Progenitor cell of endocrine pancreas (in vitro differentiated cells): ENCODE measurements at places on chromosomes 12 and 14. TPM values are rescaled to one million over a fixed set of nuclear protein-coding genes. Genes with fewer than 3 reads are reported as not detected.
A peak's percentile ranks its signal among the peaks of the same experiment; 100 is the strongest.

GRCh38 chr14:78638926-78639325 lies 468.8 kb downstream of the NRXN3 start:
- no peak for DNase-seq
- H3K36me3 ChIP-seq: no peaks in the 10 kb centered on the region
- peaks cover 2% of the 10 kb centered on the region for H3K4me1 ChIP-seq

DNA sequence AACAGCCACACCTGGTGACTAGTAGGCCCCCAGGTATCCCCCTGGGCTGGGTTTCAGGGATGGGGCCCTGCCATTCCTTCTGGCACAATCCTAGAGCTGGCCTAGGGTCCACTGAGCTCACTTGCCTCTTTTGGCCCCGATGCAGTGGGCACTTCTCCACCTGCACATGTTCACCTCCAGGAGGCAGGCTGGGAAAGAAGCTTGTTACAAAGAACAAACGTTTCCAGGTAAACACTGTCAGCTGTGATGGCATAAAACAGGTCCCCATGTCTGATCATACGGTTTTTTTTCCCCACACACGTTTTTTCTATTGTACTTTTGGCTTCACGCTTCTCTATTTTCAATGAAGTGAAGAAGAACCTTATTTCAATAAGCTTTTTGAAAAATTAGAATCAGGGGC lies 15.8 kb upstream of the HVCN1 start:
- H3K4me1 ChIP-seq: peaks cover 3% of the 10 kb centered on the region
- no peak overlapping the region for H3K4me3 ChIP-seq
- no peak overlapping the region for H3K27ac ChIP-seq
- peak; percentile 14 for DNase-seq

GRCh38 chr14:104966261-104966865 lies 11.8 kb downstream of the AHNAK2 start:
- H3K27ac ChIP-seq: no peak overlapping the region
- H3K4me1 ChIP-seq: peaks cover 3% of the 10 kb centered on the region
- no peak overlapping the region for H3K4me3 ChIP-seq
- peaks cover 12% of the 10 kb centered on the region for H3K27me3 ChIP-seq

- peaks cover 4% of the 10 kb centered on the region for H3K36me3 ChIP-seq
- H3K4me1 ChIP-seq: peaks cover 14% of the 10 kb centered on the region
- H3K27me3 ChIP-seq: no peaks in the 10 kb centered on the region
- no peak overlapping the region for H3K27ac ChIP-seq
Observed at GRCh38 chr12:127162307-127162706, 1104.7 kb upstream of the TMEM132C start.

DNA sequence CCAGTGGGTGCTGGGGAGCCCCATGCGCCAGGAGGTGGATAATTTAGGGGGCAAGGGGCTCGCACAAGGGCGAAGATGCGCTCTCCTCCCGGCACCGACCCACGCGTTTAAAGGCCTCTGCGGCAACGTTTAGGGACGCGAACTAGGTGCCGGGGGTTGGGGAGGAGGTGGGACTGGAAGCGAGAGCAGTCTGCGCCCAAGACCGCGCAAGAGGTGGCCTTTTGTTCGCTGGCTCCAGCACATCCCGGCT lies 1.3 kb downstream of the SLC38A1 start:
- H3K4me1 ChIP-seq: peaks cover 21% of the 10 kb centered on the region
- H3K4me3 ChIP-seq: no peak overlapping the region
- no peak for DNase-seq
- no peaks in the 10 kb centered on the region for H3K27me3 ChIP-seq
- H3K27ac ChIP-seq: no peak overlapping the region
- H3K36me3 ChIP-seq: no peaks in the 10 kb centered on the region

NXPH4 gene
- 1.7 and 2.0 TPM in 2 replicates for total RNA-seq

HVCN1 gene
- 4.2 and 5.0 TPM in 2 replicates for total RNA-seq

GRCh38 chr12:6770600-6770999 lies 1.7 kb upstream of the LAG3 start:
- no peak for DNase-seq
- no peak overlapping the region for H3K27ac ChIP-seq
- no peak overlapping the region for H3K4me3 ChIP-seq
- H3K4me1 ChIP-seq: peaks cover 40% of the 10 kb centered on the region
- H3K27me3 ChIP-seq: peaks cover 41% of the 10 kb centered on the region

DNA sequence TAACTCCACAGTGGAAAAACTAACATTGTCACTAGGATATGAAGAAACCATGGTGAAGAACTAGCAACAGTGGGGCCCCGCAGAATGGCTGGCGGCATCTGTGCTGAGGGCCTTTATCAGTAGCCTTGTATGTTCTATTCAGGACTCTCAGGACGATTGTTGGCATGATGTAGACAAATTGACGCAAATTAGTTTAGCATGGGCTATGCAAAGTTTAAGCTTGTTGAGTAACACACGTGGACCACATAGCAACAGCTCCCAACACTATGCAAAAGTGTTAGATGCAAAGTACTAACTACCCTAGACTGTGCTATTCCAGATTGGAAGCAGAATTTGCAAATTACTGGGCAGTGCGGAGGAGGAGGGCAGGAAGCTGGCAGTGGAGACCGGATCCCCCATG lies 38.2 kb upstream of the TMEM263 start:
- H3K27ac ChIP-seq: no peak overlapping the region
- no peak for DNase-seq
- H3K4me3 ChIP-seq: no peak overlapping the region

- H3K27me3 ChIP-seq: peaks cover 3% of the 10 kb centered on the region
- no peak overlapping the region for H3K27ac ChIP-seq
- no peak for DNase-seq
- no peaks in the 10 kb centered on the region for H3K4me1 ChIP-seq
- H3K36me3 ChIP-seq: no peaks in the 10 kb centered on the region
- no peak overlapping the region for H3K4me3 ChIP-seq
Observed at GRCh38 chr12:45098766-45099165, 47.9 kb upstream of the DBX2 start.

AQP6 gene
- total RNA-seq: 0.29 TPM in 1 of 2 replicates, not detected in the other

DNA sequence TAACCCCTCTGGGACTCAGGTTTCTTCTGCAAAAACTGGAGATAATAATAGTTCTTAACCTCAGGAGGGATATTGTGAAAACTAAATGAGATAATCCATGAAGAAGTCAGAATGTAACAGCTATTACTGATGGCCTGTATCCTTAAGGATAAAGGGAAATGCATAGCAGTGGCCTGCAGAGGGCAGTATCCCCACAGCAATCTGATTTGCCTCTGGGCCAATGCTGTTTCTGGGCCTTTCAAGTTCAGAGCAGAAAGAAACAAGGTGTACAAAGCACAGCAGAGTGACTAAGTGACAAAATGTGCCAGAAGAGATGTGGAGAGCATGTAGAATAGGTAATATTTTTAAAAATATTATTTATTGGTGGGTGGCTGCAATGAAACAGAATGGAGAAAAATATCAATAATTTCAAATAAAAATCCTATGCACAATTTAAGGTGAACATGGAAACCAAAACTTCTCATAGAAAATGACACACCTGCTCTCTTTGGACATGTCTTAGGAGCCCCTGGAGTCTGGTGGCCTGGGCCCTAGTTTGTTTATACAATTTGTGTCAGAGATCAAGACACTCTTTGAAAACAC lies 90.3 kb downstream of the C12orf75 start:
- no peak overlapping the region for H3K4me3 ChIP-seq
- no peak overlapping the region for H3K27ac ChIP-seq
- H3K27me3 ChIP-seq: peaks cover 4% of the 10 kb centered on the region
- peaks cover 8% of the 10 kb centered on the region for H3K4me1 ChIP-seq
- H3K36me3 ChIP-seq: peaks cover 7% of the 10 kb centered on the region

DNA sequence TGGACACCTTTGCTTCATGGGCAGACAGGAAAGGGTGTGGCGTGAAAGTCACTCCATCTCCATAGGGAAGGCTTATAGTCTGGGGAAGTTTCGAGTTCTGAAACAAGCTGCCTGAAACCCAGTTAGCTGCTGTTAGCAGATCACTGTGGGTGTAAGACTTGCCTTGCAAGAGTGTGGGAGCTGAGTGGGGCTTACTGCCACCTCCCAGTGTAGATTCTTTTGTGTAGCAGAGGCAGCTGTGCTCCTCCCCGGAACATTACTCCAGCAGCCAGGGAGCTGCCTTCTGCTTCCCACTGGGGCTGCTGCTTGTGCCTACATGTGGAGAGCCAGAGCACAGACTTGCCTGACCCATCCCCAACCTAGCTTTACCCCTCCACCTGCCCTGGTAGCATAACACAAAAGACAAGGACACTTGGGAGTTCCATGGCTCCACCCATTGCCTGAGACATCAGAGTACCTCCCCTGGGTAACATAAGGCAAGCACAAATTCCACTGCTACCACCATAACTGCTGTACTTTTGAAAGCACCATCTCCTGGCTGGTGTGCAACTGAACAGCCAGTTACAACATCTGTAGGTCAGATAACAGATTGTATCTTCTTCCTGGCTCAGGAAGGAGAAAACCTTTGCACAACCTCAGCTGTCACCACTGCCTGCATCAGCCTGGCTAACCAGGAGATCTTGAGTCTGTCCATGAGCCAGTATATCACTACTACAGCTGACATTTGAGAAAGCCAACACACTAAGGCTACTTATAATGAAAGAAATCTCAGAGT lies 69.5 kb downstream of the ADAMTS20 start:
- no peaks in the 10 kb centered on the region for H3K36me3 ChIP-seq
- no peak for DNase-seq
- no peaks in the 10 kb centered on the region for H3K27me3 ChIP-seq
- no peaks in the 10 kb centered on the region for H3K4me1 ChIP-seq
- no peak overlapping the region for H3K4me3 ChIP-seq

LIN7A gene
- total RNA-seq: 7.1 and 8.2 TPM in 2 replicates

DACT1 gene
- total RNA-seq: 5.5 and 8.2 TPM in 2 replicates

DNA sequence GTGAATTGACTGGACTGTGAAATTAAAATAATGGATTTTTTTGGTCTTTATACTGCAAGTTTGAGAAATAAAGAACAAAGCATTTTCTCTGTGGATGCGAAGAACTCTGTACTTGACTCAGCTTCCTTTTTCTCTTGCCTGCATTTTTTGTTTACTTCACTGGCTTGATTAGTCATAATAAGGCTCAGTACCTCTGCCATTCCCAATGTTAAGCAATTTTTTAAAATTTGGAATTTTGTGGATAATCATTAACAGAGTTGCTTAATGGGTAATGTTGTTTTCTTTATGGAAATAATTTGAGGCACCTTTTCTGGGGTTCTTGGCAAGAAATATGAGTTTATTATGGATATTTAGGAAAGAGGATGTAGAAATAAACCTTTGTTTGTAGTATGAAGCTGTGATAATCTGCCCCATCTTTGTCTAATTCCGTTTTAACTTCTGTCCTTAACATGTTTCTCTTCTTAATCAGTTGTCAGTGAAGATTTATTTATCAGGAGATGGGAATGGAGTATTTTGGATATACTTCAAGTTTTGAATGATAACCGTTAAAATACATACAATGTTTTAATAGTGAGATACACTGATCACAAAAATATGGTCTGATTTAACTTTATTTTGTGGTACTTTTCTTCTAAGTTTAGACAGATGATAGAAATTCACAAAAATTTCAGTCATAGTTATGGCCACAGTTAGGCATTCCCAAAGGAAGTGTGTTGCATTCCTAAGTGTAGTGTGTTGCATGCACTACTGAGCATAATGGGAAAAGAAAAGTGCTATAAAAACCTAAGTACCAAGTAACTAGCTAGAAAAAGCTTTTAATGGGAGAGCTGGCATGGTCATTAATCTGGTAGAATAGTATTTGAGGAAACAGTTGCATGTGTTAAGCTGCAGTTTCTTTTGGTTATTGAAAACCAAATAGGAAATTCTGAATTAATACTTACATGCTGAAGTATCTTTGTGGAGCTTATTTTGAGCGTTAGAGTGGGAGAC lies 27.7 kb downstream of the WNK1 start:
- H3K27ac ChIP-seq: peak overlapping the region; percentile 26
- peaks cover 13% of the 10 kb centered on the region for H3K4me1 ChIP-seq
- no peaks in the 10 kb centered on the region for H3K27me3 ChIP-seq
- H3K36me3 ChIP-seq: peaks cover 2% of the 10 kb centered on the region
- no peak overlapping the region for H3K4me3 ChIP-seq

BDKRB2 gene
- 0.36 and 0.42 TPM in 2 replicates for total RNA-seq

DNA sequence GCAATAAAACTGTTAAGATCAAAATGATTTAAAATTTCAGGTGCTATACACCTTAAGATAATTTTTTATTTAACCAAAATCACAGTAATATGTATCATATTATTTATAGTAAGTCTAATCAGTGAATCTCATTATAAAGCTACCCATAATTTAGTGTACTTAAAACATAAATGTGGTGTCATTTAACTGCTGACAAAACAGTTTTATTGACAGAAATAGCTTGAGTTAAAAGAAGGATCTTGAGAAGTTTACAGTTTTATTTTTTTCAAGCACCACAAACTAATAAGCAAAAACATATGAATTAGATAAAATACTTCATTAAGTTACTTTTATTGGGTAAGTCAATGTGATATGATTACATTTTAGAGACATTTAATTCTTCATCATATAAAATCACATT lies 400.4 kb downstream of the PRKD1 start:
- DNase-seq: no peak
- no peak overlapping the region for H3K27ac ChIP-seq
- H3K4me3 ChIP-seq: no peak overlapping the region
- H3K4me1 ChIP-seq: peaks cover 4% of the 10 kb centered on the region
- no peaks in the 10 kb centered on the region for H3K36me3 ChIP-seq
- H3K27me3 ChIP-seq: peaks cover 8% of the 10 kb centered on the region

GRCh38 chr14:91985008-91985407 lies 37.5 kb upstream of the FBLN5 start:
- H3K4me1 ChIP-seq: no peaks in the 10 kb centered on the region

- no peaks in the 10 kb centered on the region for H3K27me3 ChIP-seq
- H3K4me1 ChIP-seq: peaks cover 20% of the 10 kb centered on the region
- peak; percentile 34 for DNase-seq
- no peak overlapping the region for H3K27ac ChIP-seq
- peaks cover 9% of the 10 kb centered on the region for H3K36me3 ChIP-seq
- peak overlapping the region; percentile 79 for H3K4me3 ChIP-seq
Observed at GRCh38 chr12:120710805-120711296, 593 bp downstream of the UNC119B start.

FRS2 gene
- 42.3 and 42.6 TPM in 2 replicates for total RNA-seq

DNA sequence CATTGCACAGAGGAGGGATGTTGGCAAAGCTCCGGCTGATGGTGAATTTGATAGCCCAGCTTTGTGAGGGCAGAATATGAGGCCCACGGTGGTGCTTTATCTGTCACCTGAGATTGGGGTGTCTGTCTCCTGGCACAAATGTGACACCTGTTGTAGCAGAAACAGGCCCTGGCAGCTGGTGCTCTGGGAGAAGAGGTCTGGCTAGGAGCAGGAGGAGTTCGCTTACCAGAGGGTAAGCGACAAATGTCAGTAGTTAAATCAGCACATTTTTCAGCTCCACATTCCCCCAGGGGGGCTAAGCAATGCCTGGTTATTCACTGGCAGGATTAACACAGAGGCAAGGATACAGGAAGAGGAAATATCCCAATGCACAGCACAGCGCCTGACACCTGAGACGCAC lies 71.1 kb downstream of the B4GALNT3 start:
- DNase-seq: no peak
- H3K4me3 ChIP-seq: no peak overlapping the region
- H3K36me3 ChIP-seq: peaks cover 22% of the 10 kb centered on the region
- H3K4me1 ChIP-seq: no peaks in the 10 kb centered on the region
- H3K27me3 ChIP-seq: no peaks in the 10 kb centered on the region
